ENCODE measurements at places on chromosomes 13 and 19.
A peak's percentile ranks its signal among the peaks of the same experiment; 100 is the strongest.

DNA sequence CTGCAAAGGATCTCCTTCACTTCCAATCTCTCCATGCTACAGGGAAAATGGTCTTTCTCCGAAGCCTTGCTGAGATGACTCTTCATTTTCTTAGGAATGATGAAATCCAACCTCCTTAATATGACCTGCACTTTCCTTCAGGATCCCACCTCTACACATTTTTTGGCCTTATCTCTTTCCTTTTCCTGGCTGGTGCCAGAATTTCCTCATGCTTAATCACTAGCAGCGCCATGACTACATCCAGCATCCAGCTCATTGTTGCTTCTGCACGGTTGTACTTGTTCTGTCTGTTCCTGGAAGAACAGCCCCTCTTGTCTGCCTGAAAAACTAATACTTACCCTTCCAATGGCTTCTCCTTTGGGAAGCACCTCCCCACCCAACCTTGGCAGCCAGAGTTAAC, 68.4 kb downstream of the TEX26 start:
- DNase-seq: no peak
- H3K36me3 ChIP-seq: no peaks in the 10 kb centered on the region
- no peak overlapping the region for H3K4me3 ChIP-seq
- peaks cover 16% of the 10 kb centered on the region for H3K27me3 ChIP-seq

DNA sequence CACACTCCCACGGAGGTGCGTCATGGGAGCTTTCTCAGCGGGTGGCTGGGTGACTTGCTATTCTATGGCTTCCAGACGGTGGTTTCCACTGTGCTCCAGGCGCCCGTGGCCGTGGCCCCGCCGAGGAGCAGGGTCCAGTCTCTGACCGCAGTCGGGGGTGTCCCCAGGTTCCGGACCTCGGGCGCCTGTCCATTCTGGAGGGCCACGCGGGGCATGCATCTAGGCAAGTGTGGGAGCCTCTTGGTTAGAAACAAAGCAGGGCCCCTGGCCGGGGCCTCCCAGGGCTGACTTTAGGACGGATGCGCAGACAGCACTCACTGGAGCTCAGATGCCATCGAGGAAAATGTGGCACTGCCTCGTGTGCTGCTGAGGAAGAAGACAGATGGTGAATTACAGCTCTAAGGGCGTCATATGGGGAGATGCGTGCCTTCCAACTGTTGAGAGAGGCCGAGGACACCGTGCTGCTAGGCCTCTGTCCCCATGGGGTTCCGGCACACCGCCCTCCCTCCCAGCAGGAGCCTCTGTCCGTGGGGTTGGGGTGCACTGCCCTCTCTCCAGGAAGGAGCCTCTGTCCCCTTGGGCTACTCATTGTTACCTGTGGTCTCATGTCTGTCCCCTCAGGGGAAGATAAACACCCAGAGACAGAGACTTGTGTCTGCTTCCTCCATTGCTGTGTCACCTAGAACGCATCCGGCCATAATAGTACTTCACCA, 38.1 kb downstream of the TMEM255B start:
- no peaks in the 10 kb centered on the region for H3K4me1 ChIP-seq
- no peak overlapping the region for H3K27ac ChIP-seq
- DNase-seq: no peak
- no peaks in the 10 kb centered on the region for H3K36me3 ChIP-seq

- H3K27me3 ChIP-seq: no peaks in the 10 kb centered on the region
- DNase-seq: no peak
- no peaks in the 10 kb centered on the region for H3K4me1 ChIP-seq
- H3K36me3 ChIP-seq: no peaks in the 10 kb centered on the region
These were observed 30.1 kb upstream of the PEPD start for GRCh38 chr19:33551676-33552075.

DNA sequence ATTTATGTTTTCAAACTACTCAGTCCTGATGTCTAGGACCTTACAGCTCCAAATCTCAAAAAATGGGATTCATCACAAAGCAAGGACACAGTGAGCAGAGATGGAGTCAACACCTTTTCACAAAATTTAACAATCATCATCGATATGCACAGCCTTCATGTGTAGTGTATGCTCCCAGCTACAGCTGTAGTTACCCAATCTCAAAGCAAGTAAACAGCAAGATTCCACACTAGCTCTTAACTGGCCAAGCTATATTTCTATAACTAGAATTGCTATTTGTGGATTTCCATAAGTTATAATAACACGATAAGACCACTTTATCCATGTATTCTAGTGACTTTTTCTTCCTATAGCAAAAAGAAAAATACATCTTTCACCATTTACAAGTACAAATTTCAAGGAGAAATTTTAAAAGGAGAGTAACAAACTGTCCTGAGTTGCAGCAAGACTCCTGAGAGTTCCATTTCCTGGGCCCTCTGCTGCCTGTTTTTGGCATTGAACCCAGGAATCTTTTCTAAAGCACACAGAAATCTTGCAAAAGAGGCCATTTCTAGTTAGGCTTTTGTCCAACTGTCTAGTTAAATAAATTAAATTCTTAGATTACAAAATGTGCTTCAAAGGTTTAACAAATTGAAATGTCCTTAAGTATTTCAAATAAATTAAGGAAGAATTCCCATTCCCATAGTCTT, 460.6 kb downstream of the FGF14 start:
- H3K36me3 ChIP-seq: no peaks in the 10 kb centered on the region
- no peak for DNase-seq
- H3K27ac ChIP-seq: no peak overlapping the region
- H3K27me3 ChIP-seq: peaks cover 11% of the 10 kb centered on the region

GRCh38 chr13:100513987-100514670, 74.5 kb downstream of the GGACT start:
- H3K36me3 ChIP-seq: no peaks in the 10 kb centered on the region
- H3K4me1 ChIP-seq: peaks cover 3% of the 10 kb centered on the region
- DNase-seq: no peak
- no peaks in the 10 kb centered on the region for H3K27me3 ChIP-seq
- H3K27ac ChIP-seq: no peak overlapping the region

- DNase-seq: peak; percentile 66
- peak within 1 kb of the TSS; percentile 50 for H3K4me3 ChIP-seq
- peaks cover 3% of the 10 kb centered on the region for H3K4me1 ChIP-seq
- H3K27me3 ChIP-seq: peaks cover 45% of the 10 kb centered on the region
These were observed at the start of gene WASF3 for GRCh38 chr13:26557393-26558073. Gene WASF3 (plus strand): TSS chr13:26557683. CDS start chr13:26642271, 84,588 bp downstream.

All from activated naive CD8-positive, alpha-beta T cell treated with anti-CD3 and anti-CD28 coated beads for 36 hours (primary cell).